ENCODE measurements at places on chromosomes 1 and 21.

- DNase-seq = no peak
These were observed 3.0 kb upstream of the TMEM54 start for GRCh38 chr1:32903991-32904785.

- DNase-seq = no peak
These were observed 39.3 kb upstream of the EYA3 start for GRCh38 chr1:28127617-28128257.

DNA sequence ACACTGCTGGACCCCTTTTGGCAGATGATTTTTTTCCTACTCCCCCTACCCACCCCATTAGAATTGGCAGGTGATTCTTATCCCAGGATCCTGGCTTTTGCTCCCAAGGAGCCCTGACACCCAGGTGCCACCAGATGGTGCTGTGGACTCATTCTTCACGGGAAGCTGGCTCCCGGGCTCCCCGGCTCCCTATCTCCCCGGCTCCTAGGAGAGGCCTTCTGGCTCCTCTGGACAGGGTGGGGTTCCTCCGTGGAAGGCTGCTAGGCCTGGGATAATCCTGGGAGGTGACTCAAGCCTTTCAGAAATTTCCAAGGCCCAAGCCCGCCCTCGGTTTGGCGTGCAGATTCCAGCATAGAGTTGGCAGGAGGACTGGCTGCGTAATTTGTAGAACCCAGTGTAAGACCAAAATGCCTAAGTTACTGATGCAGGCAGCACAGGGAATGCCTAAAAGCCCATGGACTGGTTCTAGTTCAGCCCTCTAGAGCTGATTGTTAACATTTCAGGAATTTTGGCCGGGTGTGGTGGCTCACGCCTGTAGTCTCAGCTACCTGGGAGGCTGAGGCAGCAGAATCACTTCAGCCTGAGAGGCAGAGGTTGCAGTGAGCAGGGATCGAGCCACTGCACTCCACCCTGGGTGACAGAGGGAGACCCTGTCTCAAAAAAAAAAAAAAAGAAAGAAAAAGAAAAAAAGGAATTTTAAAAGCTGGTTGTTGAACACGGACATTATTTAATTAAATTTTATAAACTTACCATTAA lies 6.8 kb upstream of the BSDC1 start:
- peak; percentile 56 for DNase-seq

- no peak for DNase-seq
These were observed 9.6 kb downstream of the TMCO1 start for GRCh38 chr1:165759095-165759494.

GRCh38 chr1:65483993-65484754 lies 63.7 kb downstream of the LEPR start:
- DNase-seq = no peak

All from stimulated activated CD4-positive, alpha-beta T cell treated with anti-CD3 and anti-CD28 coated beads, Interleukin-4, amount 100 ng/mL, for 1 hour (primary cell).